Breast epithelium (tissue), 4 donors: ENCODE measurements at places on chromosomes 12 and 14. TPM values are rescaled to one million over a fixed set of nuclear protein-coding genes. Genes with fewer than 3 reads are reported as not detected.

GRCh38 chr14:50018201-50018932 is 98.0 kb downstream of the VCPKMT start:
- no peak overlapping the region for H3K4me3 ChIP-seq
- H3K27ac ChIP-seq, result peak overlapping the region; percentile 68

EPS8 gene
- 168 TPM for total RNA-seq

- DNase-seq, result no peak
- no peaks in the 10 kb centered on the region for H3K4me1 ChIP-seq
- no peak overlapping the region for H3K27ac ChIP-seq
- H3K27me3 ChIP-seq, result no peaks in the 10 kb centered on the region
- no peaks in the 10 kb centered on the region for H3K36me3 ChIP-seq
Measured at GRCh38 chr14:29215853-29216252, 449.3 kb downstream of the FOXG1 start.

KERA gene
- total RNA-seq, result not detected

- DNase-seq, result no peak
- peak overlapping the region; percentile 80 for H3K4me3 ChIP-seq
- H3K36me3 ChIP-seq, result no peaks in the 10 kb centered on the region
- no peaks in the 10 kb centered on the region for H3K27me3 ChIP-seq
- peak overlapping the region; percentile 100 for H3K27ac ChIP-seq
Measured at GRCh38 chr14:68796418-68797101, 3.7 kb upstream of the ZFP36L1 start.

PGF gene
- total RNA-seq, result 8.2 TPM

DNA sequence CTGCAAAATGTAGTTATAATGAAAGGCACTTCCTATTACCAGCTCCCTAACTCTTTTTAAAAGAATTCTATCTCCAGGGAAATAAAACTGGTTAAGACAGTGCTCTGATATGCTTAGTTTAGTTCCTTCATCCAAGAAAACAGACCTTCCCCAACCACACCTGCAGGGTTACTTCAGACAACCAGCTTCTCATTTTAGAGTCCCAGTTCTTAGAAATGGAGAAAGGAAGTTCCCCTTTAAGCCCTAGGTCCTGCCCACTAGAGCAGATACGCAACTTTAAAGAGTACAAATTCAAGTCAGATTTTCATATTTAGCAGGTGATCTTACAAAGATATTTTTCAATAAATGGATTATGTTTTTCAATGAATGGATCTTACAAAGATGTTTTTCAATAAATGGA is 4.4 kb upstream of the WSB2 start:
- H3K36me3 ChIP-seq, result no peaks in the 10 kb centered on the region
- H3K4me3 ChIP-seq, result no peak overlapping the region
- DNase-seq, result no peak
- H3K27me3 ChIP-seq, result no peaks in the 10 kb centered on the region
- H3K4me1 ChIP-seq, result no peaks in the 10 kb centered on the region
- H3K27ac ChIP-seq, result no peak overlapping the region

DNA sequence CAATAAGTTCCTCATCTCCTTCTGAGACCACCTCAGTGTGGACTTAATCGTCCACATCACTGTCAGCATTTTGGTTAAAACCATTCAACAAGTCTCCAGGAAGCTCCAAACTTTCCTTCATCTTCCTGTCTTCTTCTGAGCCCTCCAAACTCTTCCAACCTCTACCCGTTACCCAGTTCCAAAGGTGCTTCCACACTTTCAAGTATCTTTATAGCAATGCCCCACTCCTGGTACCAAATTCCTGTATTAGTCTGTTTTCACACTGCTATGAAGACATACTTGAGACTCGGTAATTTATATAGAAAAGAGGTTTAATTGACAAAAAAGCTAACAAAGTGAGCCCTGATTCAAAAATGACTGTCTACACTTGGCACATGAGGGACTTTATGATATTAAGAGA is 22.8 kb downstream of the EMP1 start:
- H3K27me3 ChIP-seq, result no peaks in the 10 kb centered on the region
- H3K4me1 ChIP-seq, result no peaks in the 10 kb centered on the region
- no peak for DNase-seq
- H3K27ac ChIP-seq, result no peak overlapping the region

DNA sequence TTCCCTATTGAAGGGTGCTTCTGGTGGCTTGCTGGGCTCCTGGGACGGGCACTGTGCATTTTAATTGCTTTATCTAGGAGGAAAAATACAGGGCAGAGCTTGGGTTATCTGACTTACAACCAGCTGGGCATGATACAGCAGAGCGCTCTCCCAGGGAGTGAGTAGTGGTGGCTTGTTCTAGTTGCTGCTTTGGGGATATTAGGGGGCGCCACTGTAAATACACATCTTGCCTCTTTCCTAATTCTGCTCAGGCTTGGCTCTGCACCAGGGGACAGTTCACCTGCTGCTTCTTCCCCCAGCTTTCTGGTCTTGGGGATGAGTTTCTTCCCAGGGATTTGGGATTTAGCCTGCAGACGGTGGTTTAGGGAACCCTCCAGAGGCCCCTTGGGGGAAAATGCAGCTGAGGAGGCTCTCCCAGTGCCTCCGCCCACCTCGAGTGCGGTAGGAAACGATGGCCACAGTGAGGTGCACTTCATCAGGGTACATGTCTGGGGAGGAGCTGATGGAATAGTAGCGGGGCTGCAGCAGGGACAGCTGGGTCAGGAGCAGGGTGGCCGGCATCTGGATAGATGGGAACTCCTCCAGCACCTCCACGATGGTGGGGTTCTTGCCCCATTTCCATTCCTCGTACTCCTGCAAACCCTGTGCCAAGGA is 36.9 kb upstream of the FBXO21 start:
- no peak for DNase-seq
- no peak overlapping the region for H3K27ac ChIP-seq
- no peaks in the 10 kb centered on the region for H3K36me3 ChIP-seq
- H3K4me3 ChIP-seq, result no peak overlapping the region
- no peaks in the 10 kb centered on the region for H3K27me3 ChIP-seq

SLC39A5 gene
- total RNA-seq, result not detected

- no peak overlapping the region for H3K27ac ChIP-seq
- no peaks in the 10 kb centered on the region for H3K27me3 ChIP-seq
- H3K4me3 ChIP-seq, result no peak overlapping the region
Measured at GRCh38 chr12:24121911-24122310, 172.4 kb upstream of the SOX5 start.

DNA sequence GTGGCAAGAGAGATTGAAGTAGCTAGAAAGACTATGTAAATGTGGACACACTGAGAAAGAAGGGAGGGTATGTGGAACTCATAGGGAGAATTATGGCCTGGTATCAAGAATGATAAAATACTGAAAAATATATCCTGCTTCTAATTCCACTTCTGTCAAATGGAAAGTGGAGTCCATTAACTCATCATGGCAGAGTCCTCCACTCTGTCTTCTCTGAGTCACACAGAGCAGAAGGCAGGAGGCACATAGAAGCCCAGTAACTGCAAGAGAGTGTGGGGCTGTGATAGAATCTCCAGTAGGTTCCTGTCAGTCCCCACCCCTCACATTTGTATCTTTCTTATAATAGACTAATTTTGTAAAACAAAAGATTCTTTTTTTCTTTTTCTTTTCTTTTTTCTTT is 223.7 kb downstream of the AKAP6 start:
- DNase-seq, result no peak
- H3K27me3 ChIP-seq, result no peaks in the 10 kb centered on the region
- no peaks in the 10 kb centered on the region for H3K36me3 ChIP-seq
- no peaks in the 10 kb centered on the region for H3K4me1 ChIP-seq

DNA sequence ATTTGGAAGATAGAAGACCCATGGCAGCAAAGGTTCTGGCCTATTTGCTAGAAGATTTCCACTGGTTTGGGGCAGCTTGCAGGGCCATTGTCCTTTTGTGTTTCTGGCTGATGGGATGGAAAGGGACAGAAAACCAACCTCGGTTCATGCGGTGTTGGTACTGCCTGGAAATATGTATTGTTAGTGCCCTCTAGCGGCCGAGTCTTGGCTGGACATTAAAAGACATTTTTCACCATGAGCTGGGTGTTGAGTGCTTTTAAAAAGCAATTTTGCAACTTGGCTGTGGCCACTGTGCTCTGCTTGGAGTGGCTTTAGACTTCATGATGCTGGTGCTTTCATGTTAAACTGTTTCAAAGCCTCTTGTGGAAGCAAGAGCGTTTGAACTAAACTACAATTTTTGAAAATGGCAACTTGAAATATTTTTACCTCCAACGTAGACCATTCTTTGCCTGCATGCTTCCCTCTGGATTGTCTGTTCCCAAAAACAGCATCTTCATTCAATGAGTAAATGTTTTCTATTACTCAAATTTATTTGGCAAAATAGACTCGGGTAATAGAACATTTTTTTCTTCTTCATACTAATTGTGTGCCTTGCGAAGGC is 102.7 kb upstream of the TBX5 start:
- no peaks in the 10 kb centered on the region for H3K36me3 ChIP-seq
- no peak overlapping the region for H3K27ac ChIP-seq
- peak; percentile 70 for DNase-seq
- H3K4me3 ChIP-seq, result no peak overlapping the region

MORN3 gene
- total RNA-seq, result not detected

TPH2 gene
- total RNA-seq, result not detected

GRCh38 chr14:104322531-104323366 is 184.4 kb downstream of the KIF26A start:
- H3K4me3 ChIP-seq, result no peak overlapping the region
- no peaks in the 10 kb centered on the region for H3K4me1 ChIP-seq
- no peaks in the 10 kb centered on the region for H3K36me3 ChIP-seq
- H3K27me3 ChIP-seq, result no peaks in the 10 kb centered on the region
- no peak overlapping the region for H3K27ac ChIP-seq
- no peak for DNase-seq

PSEN1 gene
- total RNA-seq, result 63.2 TPM

DNA sequence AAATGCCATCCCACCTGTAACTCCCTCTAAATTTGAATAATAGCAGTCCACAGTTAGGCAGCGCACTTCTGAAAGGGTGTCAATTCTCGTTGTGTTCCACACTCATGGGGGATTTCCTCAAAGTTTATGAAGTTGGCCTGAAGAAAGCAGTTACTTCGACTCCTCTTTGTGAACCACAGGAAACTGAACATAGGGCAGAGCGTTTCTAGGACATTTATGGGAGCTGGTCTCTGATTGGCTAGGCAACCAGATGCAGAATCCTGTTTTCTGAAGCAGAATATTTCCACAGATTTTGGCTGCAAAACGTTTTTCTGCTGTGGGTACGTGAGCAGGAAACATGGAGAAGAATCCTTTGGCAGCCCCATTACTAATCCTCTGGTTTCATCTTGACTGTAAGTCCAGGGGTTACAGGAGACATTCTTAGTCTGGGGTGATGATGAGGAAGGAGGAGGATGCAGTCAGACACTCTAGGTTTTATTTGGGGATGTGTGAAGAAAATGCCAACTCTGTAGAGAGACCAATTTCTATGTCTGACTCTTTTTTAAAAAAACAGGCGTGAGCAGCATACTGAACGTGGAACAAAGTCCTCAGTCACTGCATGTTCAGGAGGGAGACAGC is 431.5 kb upstream of the OR4E1 start:
- no peak for DNase-seq
- no peak overlapping the region for H3K4me3 ChIP-seq
- no peaks in the 10 kb centered on the region for H3K4me1 ChIP-seq

GRCh38 chr14:96906434-96906833 is 109.3 kb downstream of the VRK1 start:
- DNase-seq, result no peak
- H3K36me3 ChIP-seq, result no peaks in the 10 kb centered on the region
- H3K27ac ChIP-seq, result no peak overlapping the region
- H3K4me1 ChIP-seq, result no peaks in the 10 kb centered on the region
- no peak overlapping the region for H3K4me3 ChIP-seq
